ENCODE measurements at places on chromosomes 7 and 10.

- DNase-seq, result no peak
Observed at GRCh38 chr10:66980246-66980815, 54.5 kb downstream of the LRRTM3 start.

GRCh38 chr10:89219513-89220218, 12.5 kb upstream of the CH25H start:
- no peak for DNase-seq

DNA sequence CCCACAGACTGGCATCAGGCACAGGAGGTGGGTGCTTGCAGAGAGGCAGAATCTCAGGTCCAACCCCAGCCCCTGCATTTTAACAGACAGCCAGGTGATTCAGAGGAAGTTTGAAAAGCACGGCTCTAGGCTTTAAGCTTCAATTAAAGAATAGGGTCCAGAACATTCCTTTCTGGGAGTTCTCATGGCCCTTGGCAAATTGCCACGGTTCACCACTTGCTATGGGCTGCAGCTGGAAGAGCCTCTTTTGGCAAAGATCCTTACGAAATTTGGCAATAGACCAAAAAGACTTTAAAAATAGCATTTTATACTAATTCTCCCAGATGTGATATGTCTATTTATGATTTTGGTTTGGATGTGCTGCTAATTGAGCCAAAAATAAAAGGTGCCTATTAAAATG, 148.1 kb downstream of the ITGA8 start:
- DNase-seq, result no peak

- no peak for DNase-seq
Observed at GRCh38 chr7:111042842-111043241, 48.1 kb upstream of the LRRN3 start.

- no peak for DNase-seq
Observed at GRCh38 chr10:125076891-125077541, 83.3 kb downstream of the CTBP2 start.

DNA sequence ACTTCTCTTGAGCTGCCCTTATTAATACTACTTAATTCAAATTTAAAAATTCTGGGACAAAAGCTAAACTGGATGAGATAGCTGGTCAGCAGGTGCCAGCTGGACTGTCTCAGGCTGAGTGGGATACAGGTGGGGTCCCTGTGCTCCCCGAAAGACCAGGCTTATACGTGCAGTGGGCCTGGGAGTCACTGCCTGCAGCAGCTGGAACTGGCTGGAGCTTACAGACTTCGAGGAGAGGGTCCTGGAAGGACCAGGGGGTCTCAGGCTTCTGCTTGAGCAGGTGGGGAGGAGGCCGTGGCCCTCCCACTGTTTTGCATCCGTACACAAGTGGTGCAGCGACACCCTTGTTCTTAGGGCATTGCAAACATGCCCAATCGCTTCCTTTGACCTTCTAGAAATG, 203.7 kb downstream of the GLRX3 start:
- no peak for DNase-seq

GRCh38 chr7:6589151-6589828, 531 bp upstream of the INTS15 start:
- DNase-seq, result no peak

- DNase-seq, result no peak
Observed at GRCh38 chr10:5206799-5207198, 10.2 kb downstream of the AKR1C4 start.

- no peak for DNase-seq
Observed at GRCh38 chr7:105461518-105461917, 60.6 kb downstream of the PUS7 start.

- DNase-seq, result no peak
Observed at GRCh38 chr7:45927721-45928120, 6.6 kb upstream of the IGFBP3 start.

GRCh38 chr7:13874783-13875182, 114.7 kb downstream of the ETV1 start:
- DNase-seq, result no peak

DNA sequence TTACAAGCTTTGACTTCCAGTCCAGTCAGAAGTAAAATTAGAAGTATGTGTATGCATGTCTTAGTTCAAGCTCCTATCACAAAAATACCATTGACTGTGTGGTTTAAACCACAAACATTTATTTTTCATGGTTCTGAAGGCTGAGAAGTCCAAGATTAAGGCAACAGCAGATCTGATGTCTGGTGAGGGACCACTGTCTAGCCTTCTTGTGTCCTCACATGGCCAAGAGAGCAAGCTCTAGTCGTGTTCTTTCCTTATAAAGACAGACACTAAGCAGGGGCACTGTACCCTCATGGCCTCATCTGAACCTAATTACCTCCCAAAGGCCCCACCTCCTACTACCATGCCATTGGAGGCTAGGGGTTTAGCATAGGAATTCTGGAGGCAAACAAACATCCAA, 41.3 kb upstream of the ARL4A start:
- DNase-seq, result no peak

GRCh38 chr10:33901166-33901565, 566.7 kb upstream of the NRP1 start:
- DNase-seq, result no peak

- DNase-seq, result no peak
Observed at GRCh38 chr7:55084307-55084706, 65.5 kb downstream of the EGFR start.

DNA sequence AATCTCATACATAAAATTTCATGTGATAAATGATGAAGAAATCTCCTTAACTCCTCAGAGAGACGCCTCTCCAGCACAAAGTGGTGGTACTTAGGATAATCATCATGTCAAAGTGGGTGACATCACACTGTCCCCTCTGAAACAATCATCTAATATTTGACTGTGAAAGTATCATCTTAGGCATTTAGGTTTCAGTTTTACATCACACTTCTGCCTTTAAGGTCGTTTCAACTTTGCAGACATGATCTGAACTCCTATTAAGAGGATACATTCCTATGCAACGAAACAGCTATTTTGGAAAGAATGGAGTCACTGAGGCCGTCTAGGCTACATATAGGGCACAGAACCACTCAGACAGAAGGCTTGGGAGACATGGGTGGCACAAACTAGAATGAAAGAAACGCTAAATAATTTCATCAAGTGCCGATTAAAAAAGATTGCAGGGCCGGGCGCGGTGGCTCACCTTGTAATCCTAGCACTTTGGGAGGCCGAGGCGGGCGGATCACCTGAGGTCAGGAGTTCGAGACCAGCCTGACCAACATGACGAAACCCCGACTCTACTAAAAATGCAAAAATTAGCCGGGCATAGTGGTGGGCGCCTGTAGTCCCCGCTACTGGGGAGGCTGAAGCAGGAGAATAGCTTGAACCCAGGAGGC, 2.0 kb downstream of the VOPP1 start:
- peak; percentile 47 for DNase-seq

DNA sequence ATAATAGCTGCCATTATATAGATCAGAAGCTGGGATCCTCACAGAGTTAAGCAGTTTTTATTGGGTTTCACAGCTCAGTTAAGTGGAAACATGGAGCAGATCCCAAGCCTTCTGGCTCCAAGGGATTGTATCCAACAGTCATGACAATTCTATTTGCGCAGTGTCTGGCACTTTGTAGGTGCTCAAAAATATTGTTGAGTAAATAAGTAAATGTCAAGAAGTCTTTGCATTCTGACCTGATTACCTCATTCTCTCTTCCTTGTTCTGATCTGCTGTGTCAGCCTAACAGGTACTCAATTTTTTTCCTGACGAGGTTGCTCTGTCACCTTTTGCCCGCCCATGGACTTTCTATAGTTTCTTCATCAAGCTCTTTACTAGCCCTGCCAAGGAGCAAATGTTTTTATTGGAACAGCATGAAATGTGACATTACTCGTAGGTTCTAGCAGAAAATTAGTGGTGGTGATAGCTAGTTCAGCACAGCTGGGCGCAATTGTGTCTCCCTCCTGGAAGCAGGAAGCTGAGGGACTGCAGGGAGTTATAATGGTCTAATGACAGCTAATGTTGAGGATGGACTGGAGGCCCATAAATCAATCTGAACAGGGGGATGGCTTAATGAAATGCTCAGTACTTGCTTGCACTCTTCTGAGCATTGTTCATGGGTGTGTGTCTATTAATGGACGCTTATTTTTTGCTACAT, 680.2 kb downstream of the CCSER2 start:
- no peak for DNase-seq

- no peak for DNase-seq
Observed at GRCh38 chr10:78819361-78820006, 249.3 kb upstream of the ZMIZ1 start.

DNA sequence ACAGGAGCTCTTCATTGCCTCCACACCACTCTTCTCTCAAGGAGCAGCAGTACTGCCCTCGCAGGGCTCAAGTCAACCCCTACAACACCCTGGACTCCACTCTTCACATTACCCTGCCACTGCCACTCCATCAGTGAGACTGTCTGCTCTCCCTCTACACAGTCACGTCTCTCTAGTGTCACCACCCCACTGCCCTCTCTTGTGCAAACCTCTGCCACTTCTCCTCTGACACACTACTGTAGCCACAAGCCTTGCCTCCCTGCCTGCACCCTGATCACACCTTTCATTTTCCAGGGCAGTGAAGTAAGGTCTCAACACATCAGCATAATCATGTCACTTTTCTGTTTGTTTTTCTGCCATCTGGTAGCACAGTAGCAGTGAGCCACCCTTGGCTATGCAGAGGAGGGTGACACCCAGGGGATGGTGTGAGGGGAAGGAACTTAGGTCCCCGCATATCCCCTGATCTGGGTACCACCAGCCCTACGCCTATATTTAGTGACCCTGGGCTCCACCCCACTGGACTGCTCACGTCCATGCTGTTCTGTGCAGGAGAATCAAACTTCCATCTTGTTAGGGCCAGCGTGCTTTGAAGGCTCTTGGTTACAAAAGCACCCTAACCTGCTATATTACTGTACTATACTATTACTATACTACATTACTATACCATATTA, 1.6 kb downstream of the C10orf143 start:
- no peak for DNase-seq

DNA sequence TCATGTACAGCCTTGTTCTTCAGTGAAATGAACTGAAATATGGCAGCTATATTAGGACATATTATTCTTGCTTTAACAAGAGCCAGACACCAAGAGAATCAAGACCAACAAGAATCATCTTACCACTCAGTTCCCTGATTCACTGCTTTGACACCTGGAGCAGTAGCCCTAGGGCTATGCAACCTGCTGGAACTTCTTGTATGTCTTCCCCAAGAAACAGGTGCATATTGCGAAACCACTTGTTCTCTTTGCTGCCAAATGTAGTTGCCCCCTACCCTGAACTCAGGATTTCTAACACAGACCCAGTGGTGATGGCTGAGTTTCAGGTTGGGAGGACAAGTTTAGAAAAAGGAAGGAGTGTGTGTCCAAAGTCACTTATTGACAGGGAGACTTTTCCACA, 46.1 kb downstream of the WIPF3 start:
- no peak for DNase-seq

DNA sequence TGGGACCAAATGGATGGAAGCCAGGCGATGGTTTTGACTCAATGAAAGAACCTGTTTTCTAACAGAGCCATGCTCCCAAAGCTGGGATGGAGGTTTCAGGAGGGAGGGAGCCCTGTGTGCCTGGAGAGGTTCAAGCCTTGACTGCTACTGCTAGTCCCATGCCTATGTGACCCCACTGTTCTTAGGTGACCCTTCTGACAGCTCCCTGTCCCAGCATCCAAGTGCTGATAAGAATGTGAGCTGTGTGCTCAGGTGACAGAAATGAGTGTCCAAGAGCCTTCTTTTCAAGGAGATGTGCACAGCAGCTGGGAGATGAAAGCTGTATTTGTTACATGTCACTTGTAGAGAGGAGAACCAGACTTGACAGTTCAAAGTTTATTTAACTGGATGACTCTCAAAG, 595.4 kb downstream of the GALNT17 start:
- no peak for DNase-seq

- DNase-seq, result no peak
Observed at GRCh38 chr10:102090772-102091171, 25.6 kb downstream of the HPS6 start.

GRCh38 chr7:43914795-43915194, 8.4 kb upstream of the URGCP start:
- DNase-seq, result no peak

Data from CD8-positive, alpha-beta T cell (primary cell).